ENCODE measurements at places on chromosomes 4 and X. TPM values are rescaled to one million over a fixed set of nuclear protein-coding genes. Genes with fewer than 3 reads are reported as not detected.

ADH7 gene
- not detected for total RNA-seq

HOPX gene
- 137 TPM for total RNA-seq

MYL5 gene
- total RNA-seq, result 5.8 TPM

ERVMER34-1 gene
- total RNA-seq, result 0.79 TPM

CAPN6 gene
- total RNA-seq, result 19.8 TPM

BEND4 gene
- 1.4 TPM for total RNA-seq

FAM241A gene
- total RNA-seq, result 1.7 TPM

- DNase-seq, result no peak
These were observed 24.4 kb upstream of the PDE5A start for GRCh38 chr4:119652998-119653397.

DNA sequence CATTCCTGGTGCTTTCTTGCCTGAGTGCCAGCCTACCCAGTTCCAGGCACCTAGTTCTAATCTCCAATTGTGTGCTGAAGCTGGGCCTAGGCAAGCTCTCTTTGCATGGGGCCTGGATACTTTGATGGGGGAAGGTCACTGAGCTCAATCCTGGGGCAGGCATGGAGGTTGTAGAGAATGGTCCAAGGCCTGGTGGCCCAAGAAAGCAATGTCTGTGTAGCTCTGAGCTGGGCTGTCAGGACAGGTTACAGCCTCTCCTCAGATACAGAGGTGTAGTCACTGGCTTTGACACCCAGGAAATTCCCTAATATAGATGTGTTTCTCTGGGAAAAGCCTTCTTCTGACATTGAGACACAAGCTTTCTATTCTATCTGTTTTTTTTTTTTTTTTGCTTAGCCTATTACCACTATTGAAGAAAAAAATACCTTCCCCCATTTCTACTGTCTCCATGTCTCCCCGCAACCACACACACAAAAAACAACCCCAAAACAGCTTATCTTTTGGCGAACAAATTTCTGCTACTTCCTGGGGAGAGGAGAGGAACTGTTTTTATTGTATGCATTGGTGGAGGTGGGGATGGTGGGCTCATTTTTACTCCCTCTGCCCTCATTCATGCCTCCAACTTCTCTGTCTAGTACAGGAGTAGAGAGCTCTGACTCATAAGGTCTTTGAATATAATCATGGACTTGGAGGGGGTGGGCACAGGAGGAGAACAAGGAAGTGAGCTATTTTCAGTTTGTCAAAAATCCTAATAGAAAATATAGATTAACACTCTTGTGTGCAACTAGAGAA is 66.7 kb upstream of the DHX15 start:
- no peak for DNase-seq

DNA sequence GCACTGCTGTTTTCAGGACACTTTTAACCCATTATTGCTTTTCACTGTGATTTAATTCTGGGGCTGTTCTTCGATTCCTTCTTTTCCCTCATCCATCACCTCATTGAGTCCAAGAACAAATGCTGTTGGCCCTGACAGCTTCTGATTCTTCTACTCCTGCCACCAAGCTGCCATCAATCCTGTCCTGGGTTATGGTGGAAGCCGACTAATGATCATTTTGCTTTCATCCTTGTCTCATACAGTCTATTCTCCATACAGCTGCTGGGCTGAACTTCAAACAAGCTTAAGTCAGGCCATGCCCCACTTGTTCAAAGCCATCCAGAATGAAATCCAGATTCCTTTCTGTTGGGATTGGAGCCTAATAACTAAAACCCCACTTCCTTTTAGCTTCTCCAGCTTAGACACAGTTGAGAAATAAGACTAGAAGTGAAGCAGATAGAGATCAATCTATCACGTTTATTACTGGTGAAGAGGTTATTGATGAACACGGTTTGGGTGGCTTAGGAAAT is 161.9 kb downstream of the STK32B start:
- no peak for DNase-seq

GRCh38 chr4:17447056-17447455 is 64.8 kb downstream of the QDPR start:
- DNase-seq, result no peak

DNA sequence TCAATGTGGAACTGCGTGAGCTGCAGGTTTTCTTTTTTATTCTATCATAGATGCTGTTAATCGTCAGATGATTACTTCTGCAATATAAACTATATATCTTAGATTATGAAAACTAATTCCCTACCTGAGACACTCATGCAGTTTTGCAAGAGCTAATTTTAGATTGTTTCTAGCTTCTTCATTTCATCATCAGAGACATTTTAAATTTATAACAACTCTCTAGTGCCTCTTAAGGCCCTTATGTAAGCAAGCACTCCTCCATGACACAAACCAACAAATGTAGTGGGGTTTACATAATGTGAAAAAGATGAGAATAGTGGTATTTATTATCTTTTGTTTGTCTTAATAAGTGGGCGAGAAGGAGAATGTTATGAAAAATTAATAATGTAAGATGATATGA is 170.2 kb upstream of the ETNPPL start:
- no peak for DNase-seq

GRCh38 chr4:20338841-20339240 is 87.1 kb downstream of the SLIT2 start:
- DNase-seq, result no peak

- no peak for DNase-seq
These were observed 77.0 kb downstream of the COQ2 start for GRCh38 chr4:83207497-83208101.

Measured in spinal cord (tissue), 10 donors.